Esophagus muscularis mucosa (tissue), 4 donors: ENCODE measurements at places on chromosomes 3 and 15. TPM values are rescaled to one million over a fixed set of nuclear protein-coding genes. Genes with fewer than 3 reads are reported as not detected.

The CILP gene
- total RNA-seq = 166 TPM

The PIERCE2 gene
- 3.8 TPM for total RNA-seq

The PLA1A gene
- total RNA-seq = 1.5 TPM

The AQP9 gene
- 0.98 TPM for total RNA-seq

The CCR9 gene
- 0.17 TPM for total RNA-seq

The GADL1 gene
- total RNA-seq = 1.7 TPM

DNA sequence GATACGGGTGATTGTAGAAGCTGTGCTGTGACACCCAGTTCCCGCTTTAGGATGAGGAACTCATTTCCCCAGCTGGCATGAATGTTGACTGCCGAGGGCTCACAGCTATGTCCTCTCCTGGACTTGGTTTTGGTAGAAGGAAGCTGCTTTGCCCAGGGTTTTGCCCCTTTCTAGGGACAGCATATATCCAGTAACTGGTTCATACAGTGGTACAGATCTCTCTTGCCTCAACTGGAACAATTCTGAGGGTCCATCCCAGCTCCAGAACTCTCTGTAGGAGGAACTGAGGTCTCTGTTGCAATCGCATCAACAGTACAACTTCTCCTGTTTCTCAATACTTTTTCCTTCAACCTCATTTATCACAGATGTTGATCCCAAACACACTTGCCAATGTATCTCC lies 54.5 kb upstream of the FNDC3B start:
- DNase-seq = no peak

DNA sequence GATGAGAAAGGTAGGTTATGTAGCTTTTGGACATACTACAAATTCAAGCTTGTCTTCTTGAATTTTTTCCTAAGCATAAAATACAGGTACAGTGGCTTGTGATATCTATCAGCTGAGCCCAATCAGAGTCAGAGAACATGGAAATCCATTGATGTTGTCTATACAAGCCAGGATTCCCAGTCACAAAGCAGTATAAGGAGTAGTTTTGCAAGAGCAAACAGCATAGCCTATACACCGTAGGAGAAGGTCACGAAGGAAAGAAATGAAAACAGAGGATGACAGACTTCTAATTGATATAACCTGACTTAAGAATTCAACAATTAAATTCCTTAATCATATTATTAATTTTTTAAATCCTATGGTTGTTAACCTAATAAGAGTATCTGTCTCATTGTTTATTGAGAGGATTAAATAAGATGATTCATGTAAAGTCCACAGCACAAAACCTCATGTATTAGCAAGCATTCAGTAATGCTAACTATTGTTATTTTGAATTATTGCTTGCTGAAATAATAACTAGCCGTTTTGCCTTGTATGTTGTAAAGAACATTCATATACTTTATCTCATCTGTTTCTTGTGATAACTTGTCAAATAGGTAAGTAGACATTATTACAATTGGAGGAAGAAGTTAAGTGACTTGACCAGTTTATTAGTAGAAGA lies 276.6 kb upstream of the ZPLD1 start:
- DNase-seq = no peak

GRCh38 chr3:152269056-152269830 lies 514 bp downstream of the MBNL1 start:
- DNase-seq = peak; percentile 94

The TTC23 gene
- total RNA-seq = 14.7 TPM

DNA sequence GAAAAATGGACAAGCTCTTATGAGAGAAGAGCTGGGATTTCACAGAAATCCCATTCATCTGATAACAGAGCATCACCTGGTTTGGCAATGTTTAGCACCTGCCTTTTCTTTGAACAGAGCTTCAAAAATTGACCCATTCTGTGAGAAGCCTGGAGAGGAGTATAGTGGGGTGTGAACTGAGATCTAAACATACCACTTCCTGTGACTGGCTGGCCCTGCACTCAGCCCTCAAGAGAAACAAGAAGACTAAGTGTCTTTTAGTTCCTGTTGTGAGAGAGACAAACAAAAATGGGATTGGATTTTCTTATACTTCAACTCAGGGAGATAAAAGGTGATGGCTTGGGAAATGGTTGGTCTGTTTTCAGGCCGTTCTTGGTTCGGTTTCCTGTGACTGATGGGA lies 1060.2 kb downstream of the ROBO1 start:
- no peak for DNase-seq

The PLA2G4F gene
- 0.11 TPM for total RNA-seq

- DNase-seq = no peak
Measured at GRCh38 chr15:45653702-45654424, 19.0 kb downstream of the SQOR start.

- no peak for DNase-seq
Measured at GRCh38 chr15:98765610-98766009, 117.3 kb downstream of the IGF1R start.

DNA sequence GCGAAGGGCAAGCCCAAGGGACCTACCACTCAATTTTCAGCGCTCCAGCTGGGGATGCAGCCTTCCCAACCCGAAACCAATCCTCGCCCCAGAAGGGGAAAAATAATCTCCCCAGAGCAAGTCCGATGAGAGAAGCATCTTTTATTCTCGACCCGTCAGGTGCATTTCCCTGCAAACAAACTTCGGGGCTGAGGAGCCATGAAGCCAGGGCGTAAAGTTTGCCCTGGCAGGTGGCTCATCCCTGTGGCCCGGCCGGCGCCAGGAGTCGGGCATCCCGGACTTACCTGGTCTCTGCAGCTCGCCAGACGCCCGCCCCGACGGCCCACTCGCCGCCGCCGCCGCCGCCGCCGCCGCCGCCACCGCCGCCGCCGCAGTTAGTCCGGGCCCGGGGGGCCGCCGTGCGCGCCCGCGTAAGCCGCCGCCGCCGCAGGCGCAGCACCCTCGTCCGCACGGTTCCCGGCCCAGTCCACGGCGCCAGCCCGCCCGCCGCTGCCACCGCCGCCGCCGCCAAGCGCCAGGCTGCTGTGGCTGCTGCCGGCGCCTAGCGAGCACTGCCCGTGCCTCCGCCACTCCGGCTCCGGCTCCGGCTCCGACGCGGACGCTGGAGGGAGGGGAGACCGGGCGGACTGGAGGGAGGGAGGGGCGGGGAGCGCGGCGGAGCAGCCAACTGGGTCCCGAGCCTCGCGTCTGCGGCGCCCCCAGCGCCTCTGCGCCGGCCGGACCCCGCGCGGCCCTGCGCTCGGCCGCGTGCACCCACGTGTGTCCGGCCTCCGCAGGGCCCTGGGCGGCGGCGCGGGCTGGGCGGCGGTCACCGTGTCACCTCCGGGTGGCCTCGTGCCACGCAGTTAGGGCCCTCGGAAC lies at the start of gene CNTN3:
TSS of gene CNTN3 (minus strand) at position 553 of the 861 bp plus-strand sequence. CDS start 93,547 bp downstream, outside the sequence.
- no peak for DNase-seq

The STARD9 gene
- total RNA-seq = 14.2 TPM

- no peak for DNase-seq
Measured at GRCh38 chr3:27714146-27714526, 8.0 kb downstream of the EOMES start.

The CCR1 gene
- total RNA-seq = 5.5 TPM

The FGF12 gene
- 10.2 TPM for total RNA-seq

GRCh38 chr15:65822316-65822715 lies 30.2 kb upstream of the DENND4A start:
- no peak for DNase-seq

The LCTL gene
- not detected for total RNA-seq

GRCh38 chr3:31402117-31402516 lies 130.6 kb upstream of the STT3B start:
- DNase-seq = no peak

The IL1RAP gene
- total RNA-seq = 4.6 TPM

DNA sequence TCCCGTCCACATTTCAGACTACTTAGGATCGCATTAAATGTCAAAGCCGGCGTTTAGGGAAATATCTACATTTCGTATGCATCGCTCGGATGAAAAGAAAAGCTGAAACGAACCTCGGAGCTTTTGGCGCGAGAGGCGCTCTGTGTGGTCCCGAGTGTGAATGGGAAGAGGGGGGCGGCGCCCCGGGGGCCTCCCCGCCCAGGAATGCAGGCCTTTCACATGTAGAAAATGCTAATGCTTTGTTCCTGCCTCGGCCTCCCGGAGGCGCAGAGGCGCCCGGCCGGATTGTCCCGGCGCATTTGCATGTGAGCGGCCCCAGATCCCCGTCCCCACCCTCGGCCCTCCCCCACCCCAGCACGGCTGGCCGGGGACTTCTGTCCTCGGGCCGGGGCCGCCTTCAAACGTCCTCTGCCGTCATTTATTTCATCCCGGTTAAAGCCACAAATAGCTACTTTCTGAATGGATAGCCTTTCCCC lies 37.0 kb upstream of the TRIM71 start:
- DNase-seq = no peak

DNA sequence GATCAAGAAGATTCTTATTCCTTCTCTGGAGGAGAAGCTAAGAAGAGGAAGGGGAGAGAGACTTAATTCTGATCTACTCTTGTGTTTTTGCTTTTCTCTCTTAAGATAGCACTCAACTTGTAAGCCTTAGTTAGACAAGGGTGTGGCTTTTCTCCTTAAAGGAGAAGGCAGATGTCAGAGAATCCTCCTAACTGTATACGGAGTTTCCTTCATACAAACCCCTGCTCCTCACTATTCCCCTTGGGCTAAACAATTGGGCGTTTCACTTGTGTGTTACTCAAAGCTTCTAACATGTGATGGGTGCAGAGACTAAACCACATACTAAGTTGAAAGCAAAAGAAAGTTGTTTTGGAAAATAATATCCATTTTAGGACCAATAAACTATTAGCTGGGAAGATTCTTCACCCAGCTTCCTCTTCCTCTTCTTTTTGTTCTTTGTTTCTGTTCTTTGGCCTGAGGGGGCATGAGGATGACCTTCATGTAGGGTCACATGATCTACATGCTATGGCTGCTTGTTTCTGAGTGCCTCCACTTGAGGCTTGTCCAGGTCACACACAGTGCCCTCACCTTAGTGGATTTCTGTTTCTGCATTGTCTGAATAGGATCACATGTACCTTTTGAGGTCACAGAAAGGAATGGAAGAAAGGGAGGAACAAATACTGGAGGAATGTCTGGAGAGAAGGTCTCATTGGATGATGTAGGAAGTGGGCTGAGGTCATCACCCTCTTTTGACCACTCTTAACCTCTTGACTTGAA lies 14.6 kb downstream of the SPINK8 start:
- DNase-seq = no peak

GRCh38 chr3:196007744-196008335 lies 74.0 kb downstream of the TFRC start:
- DNase-seq = no peak

The GOLGA8M gene
- 0.71 TPM for total RNA-seq

- DNase-seq = no peak
Measured at GRCh38 chr15:46938169-46938568, 779.1 kb upstream of the SEMA6D start.

DNA sequence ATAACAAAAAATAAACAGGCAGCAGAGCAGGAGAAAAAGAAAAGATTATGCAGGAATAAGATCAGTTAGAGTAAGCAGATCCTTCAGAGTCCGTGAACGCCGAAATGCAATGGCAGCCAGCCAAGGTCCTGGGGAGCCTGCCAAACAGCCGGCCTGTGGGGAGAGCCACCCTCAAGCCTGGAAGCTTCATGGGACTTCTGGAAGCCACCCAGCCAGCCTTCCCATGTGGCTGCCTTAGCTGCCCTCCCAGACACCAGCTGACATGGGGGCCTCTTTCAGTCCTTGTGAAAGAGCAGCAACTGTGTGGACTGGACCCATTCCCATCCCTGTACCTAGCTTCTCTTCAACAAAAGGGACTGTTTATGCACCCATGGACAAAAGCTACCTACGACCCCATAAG lies 64.9 kb upstream of the RAD18 start:
- peak; percentile 94 for DNase-seq

The CP gene
- 6.1 TPM for total RNA-seq

- peak; percentile 55 for DNase-seq
Measured at GRCh38 chr3:125959317-125960065, 9.5 kb upstream of the ROPN1B start.

DNA sequence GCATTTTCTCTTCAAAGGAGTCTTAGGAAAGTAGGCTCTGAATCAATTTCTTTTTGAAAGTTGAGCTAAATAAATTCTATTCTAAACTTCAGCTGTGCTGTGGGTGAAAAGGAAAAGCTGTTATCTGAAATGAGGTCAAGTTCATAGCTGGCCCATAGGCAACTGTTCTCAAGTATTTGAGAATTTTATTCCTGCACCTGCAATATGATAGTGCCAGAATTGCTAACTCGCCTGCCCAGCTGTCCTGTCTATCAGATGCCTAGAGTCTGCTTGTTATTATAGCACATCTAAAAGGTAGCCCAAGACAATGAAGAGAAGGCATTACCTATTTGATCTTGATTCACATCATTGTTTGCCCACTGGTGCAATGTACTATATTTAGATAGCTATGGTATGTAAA lies 798.7 kb downstream of the DIPK2A start:
- no peak for DNase-seq

DNA sequence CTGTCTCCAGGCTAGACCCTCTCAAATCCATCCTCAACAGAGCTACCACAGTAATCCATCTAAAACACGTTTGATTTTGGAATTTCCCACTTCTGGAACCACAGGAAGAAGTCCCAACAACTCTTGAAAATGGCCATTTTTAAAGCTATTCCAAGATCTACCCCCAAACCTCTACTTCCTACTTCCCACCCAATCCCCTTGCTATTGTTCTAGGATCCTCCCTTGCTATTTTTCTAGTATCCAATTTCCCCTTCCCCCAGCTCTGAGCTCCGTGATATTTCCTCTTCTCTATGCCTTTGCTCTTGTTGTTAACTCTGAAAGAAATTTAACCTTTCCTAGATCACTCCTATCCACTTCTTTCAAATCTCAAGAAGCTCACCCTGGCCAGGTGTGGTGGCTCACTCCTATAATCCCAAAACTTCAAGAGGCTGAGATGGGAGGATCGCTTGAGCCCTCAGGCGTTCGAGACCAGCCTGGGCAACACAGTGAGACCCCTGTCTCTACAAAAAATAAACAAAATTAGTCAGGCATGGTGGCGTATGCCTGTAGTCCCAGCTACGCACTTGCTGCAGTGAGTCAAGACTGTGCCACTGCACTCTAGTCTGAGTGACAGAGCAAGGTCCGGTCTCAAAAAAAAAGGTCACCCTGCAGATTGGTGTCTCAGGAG lies 13.0 kb downstream of the UACA start:
- no peak for DNase-seq

The KY gene
- 1.9 TPM for total RNA-seq

The CLDN11 gene
- 4.0 TPM for total RNA-seq

- DNase-seq = no peak
Measured at GRCh38 chr3:5014391-5014790, 35.2 kb downstream of the BHLHE40 start.

GRCh38 chr3:34934660-34935059 lies 704.7 kb upstream of the ARPP21 start:
- no peak for DNase-seq

DNA sequence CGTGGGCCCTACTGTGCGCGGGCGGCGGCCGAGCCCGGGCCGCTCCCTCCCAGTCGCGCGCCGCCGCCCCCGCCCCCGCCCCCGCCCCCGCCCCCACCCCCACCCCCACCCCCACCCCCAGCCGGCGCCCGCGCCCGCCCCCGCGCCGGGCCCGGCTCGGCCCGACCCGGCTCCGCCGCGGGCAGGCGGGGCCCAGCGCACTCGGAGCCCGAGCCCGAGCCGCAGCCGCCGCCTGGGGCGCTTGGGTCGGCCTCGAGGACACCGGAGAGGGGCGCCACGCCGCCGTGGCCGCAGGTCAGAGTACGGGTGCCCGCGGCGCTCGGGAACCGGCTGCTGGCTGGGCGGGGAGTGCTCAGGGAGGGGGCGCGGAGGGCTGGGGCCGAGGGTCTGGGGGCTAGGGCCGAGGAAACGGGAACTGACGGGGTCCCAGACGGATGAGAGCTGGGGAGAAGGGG lies 1.1 kb upstream of the PPARG start:
- no peak for DNase-seq

The ARGFX gene
- total RNA-seq = not detected
